ENCODE measurements at places on chromosomes 4 and X. TPM values are rescaled to one million over a fixed set of nuclear protein-coding genes. Genes with fewer than 3 reads are reported as not detected.

DOK7 gene
- 0.05 TPM for total RNA-seq

UNC5C gene
- total RNA-seq = 0.03 TPM

NCBP2L gene
- total RNA-seq = not detected

NDNF gene
- total RNA-seq = not detected

GRCh38 chr4:137663251-137664045, 131.2 kb upstream of the PCDH18 start:
- DNase-seq = no peak

- DNase-seq = no peak
These were observed 159.3 kb downstream of the PALLD start for GRCh38 chr4:168656055-168656660.

GRCh38 chr4:165328101-165328425, 594 bp downstream of the MSMO1 start:
- no peak for DNase-seq

- no peak for DNase-seq
These were observed 51.3 kb upstream of the TMPRSS11F start for GRCh38 chr4:68180849-68181526.

DNA sequence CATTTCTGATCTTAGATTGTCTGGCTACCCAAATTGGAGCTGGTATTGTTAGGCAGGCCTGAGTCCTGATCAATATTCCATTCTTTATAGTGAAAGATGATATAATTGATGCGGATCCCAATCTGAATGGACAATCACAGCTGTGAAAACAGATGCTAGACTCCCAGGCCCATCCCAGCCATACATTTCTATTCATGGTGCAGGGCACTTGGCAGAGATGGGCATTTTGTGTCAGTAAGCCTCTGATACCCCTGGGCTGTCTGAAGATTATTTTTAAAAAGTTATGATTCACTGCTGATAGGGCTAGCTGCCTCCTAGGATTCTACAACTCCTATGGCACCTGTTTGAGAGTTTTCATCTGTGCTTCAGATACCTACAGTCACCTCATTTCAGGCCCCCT, 61.2 kb upstream of the TSPAN7 start:
- no peak for DNase-seq

DNA sequence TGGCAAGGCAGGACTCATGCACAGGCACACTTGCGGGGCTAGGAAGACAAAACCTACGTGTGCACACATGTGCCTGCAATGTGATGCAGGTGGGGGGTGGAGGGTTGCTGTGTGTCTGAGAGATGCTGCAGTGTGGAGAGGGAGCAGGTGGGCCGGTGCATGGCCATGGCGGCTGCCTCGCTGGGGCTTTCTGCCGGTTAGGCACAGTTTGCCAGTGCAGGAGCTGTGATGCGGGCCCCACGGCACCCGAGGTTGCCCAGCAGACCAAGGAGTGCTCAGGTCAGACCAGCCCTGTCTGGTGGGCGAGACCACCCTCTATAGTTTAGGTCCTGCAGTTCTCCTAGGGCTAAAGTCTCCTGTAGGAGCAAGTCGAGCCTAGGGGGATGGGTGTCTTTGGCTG, 4.4 kb upstream of the AFM start:
- no peak for DNase-seq

DNA sequence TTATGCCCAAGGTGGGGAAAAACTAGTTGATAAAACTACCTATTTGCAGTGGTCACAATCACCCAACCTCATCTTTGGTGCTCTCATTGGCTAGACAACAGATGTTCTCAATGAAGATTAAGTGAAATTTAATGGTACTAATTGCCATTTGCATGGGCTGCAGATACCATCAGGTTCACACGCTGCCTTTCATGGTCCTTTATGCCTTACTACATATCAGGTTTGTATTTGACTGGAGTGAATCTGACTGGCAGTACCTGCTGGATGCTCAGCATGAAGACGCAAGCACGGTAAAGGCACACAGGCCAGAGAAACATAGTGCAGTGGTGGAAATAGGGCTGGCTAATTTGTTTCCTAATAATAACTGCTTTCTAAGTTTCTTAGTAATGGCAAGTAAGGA, 48.3 kb downstream of the DCX start:
- DNase-seq = no peak

DNA sequence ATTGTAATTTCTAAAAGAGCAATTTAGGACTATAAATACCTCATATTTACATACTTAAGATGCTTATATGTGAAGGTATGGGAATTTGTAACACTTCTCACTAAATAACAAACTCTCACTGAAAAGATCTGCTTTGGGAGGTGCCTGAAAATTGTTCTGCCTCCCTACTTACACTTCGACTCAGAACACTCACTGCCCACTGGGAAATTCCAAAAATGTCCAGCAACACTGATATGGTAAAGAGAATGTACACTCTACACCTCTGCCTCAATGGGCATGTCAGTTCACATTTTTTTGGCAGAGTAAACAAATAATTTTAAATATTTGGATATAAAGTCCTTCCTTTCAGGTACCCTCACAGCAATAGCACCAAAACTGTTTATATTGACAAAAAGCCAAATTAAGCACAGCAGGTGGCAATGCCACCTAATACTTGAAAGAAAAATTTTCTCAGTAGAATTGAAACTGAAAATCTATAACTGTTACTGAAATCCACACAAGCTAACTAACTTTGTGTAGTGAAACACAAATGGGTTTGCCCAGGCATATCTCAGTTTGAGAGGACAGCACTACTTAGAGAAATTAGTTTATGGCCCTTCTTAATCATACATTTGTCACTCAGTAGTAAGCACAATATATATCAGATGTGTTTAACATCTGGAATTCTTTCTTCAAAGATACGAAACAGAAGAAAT, 67.1 kb downstream of the PRDM5 start:
- no peak for DNase-seq

DNA sequence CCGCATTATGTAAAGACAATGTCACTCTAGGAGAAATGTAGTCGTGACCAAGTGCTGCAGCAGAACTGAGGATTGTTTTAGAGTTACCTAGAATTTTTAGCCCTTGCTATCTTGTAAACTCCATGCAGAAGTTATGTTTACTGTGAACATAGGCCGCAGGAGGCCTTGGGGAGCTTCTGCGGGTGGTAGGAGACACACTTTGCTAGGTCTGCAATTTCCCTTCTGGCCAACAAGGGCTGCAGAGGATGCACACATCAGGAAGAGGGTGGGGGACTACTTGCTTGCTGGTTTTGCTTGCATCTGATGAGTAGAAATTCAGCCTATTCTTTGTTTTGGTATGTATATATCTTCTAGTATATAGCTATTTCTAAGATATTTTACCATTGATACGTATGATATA, 23.1 kb downstream of the BANK1 start:
- no peak for DNase-seq

DNA sequence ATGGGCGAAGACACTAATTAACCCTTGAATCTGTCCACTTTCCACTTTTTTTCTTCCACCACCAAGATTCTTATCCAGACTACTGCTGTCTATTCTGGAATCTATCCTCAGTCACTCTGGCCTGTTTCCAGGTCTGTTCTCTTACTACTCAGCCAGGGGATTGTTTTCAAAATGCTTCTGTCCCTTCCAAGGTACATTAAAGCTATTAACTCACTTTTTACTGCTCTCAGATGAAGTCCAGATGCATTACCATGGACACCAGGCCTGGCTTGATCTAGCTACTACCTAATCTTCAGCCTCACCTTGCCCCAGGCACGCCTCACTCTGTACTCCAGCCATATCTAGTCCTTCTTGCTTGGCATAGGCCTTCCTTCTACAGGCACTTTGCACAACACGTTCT, 66.4 kb downstream of the GALNT7 start:
- no peak for DNase-seq

DNA sequence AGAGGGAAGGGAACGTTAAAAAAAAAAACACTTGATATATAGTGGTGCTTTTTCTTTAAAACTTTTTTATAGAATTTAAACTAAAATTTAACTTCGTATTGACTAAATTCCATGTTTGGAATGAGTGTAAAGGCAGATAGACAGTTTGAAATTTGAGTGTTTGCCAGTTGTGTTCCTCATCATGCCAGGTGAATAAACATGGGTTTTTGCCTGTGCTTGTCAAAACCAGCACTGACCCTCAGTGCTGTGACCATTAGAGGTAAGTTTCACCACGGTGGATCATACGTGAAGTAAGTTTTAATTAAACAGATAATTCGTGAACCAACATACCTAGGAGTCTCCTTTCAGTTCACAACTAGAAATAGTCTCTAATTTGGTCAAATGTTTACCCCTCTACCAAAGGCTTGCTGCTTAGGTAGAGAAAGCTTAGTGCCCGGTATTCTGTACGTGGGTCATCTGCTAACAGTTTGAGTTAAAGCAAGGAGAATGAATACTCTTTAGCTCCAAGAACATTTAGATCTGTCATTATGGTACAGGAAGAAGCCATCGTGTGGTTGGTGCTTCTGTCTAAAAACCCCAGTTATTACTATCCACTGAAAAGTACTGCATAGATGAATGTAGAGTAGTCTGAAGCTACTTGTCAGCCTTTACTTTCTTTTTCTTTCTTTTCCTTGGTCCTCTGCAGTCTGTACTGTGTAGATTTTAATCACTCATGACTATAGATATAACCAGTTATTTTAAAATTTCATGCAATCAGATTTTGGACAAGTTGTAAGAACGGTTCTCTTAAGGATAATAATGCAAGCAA, 32.7 kb downstream of the KIAA0232 start:
- DNase-seq = no peak

GRCh38 chrX:27600686-27601085, 10.5 kb downstream of the DCAF8L2 start:
- no peak for DNase-seq

DNA sequence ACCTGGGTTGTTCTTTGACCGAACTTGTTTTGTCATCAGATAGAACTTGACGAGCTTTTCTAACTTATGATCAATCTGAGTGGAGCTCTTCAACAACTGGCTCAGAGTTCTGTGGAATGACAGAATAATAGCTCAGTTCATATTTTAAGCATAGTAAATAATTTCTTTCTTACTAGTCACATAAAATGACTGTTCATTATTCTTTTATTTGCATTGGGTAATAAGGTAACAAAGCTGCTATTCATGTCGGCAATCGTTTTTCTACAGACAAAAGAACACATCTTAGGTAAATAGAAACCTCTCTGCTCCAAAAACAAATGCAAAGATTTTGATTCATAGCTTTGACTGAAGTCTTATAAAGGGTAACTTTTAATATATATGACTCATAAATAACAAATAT, 57.3 kb upstream of the CXCL8 start:
- no peak for DNase-seq

GRCh38 chr4:168050002-168050401, 42.3 kb upstream of the ANXA10 start:
- no peak for DNase-seq

DNA sequence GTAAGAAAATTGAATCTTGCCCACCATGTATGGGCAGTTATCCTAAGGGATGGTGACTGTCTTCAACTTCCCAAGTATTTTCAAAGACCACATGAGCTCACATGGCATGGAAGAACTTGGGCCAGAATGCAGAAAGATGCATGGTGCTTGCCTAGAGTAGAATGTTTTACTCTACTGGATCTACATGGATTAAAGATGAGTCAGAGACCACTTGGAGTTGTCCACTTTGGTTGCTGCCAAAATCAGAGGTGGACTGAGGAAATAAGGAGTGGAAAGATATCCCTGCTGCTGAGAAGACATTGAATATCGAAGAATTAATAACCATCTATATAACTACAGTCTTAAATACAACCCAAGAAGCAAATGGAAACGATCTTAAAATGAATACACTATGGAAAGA, 498.1 kb downstream of the NLGN4X start:
- no peak for DNase-seq

Data from SJSA1 (cell line).